ENCODE measurements at places on chromosomes 1 and 21.

DNA sequence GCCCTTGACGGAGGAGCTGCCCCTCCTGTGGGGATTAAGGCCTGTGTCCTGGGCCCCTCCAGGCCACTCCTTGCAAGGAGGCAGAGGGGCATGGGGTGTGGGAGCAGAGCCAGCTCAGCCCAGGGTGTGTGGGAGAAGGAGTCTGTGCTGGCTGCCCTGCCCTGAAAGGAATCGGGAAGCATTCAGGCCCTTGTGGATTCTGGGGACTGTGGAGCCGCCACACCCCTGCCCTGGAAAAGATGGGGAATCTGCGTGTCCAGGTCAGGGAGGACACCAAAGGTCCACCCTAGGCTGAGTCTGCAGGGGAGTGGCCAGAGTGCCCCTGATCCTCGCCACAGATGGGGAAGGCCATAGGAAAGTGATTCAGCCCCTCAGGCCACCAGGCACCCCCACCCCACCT is 16.5 kb upstream of the PRDM16 start:
- peak; percentile 34 for DNase-seq

DNA sequence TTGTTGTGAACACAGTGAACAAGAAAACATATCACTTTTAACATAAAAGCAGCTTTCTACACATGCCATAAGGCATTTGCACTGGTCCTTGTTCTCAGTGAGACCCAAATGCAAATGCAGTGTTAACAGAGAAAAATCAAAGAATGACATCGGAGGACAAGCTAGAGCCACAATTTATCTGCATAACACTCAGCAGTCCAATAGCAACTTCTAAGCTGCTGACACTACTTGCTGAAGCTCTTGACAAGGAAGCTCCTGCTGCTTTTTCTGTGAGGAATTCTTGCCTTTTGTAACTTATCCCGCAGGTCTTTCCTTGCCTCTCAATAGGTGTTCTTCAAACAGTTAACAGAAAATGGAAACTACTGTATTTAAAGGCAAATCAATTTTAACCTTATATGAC is 34.7 kb downstream of the USH2A start:
- no peak for DNase-seq

DNA sequence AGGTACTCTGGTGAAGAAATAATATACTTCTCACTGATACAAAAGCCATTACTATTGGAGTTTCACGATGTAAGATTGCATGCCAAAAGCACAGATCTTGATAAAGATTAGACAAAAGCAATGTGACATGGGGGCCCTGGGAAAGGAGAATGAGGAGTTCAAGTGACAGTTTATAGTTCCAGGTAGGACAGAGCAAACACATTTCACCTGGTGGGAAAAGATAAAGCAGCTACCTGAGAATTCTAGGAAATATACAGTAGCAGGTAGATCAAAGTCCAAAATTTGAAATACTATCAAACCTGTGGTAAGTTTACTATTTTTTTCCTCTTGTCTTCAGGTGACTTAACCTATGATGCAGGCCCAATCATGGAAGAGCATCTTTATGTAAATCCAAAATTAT is 8.0 kb downstream of the OR2G3 start:
- DNase-seq: no peak

GRCh38 chr1:183070923-183071618 is 47.9 kb downstream of the LAMC1 start:
- no peak for DNase-seq

- DNase-seq: no peak
Observed at GRCh38 chr1:113197719-113198330, 124.8 kb downstream of the LRIG2 start.

GRCh38 chr1:186950547-186950946 is 121.8 kb downstream of the PLA2G4A start:
- DNase-seq: no peak

DNA sequence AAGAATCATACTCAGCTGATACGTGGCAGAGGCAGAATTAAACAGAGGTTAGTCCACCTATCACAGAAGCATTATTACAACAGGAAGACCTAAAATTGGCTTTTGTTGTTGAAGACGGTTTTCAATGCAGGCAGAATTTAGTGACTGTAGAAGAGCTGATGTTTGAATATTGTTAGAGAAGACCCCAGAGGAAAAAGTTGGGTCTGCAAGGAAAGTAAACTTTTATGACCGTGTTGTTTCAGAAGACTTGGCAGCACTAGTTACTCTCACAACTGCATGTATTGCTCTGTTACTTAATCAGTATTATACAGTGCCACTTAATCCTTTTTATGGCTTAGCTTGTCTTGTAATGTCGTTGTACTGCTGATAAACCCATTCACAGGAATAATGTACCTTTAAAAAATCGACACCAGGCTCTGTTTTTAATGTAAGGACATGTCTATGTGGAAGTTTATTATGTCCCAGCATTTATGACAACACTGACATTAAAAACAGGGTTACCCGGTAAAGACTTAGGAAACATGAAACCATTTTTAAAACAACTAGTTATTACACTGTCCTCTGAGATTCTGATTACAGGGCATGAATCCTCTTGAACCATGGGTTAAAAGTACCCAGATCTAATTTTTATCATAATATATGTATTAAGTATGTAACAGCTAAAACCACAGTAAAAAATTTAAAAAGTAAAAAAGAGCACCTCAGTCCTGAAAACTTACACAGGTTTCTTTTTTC is 235.4 kb downstream of the TTLL7 start:
- DNase-seq: no peak

Data from left forelimb (tissue), 1 donor.